Pancreas (tissue), 10 donors: ENCODE measurements at places on chromosomes 2 and 18.

- no peak for DNase-seq
Measured at GRCh38 chr18:41798879-41799278, 156.2 kb upstream of the PIK3C3 start.

DNA sequence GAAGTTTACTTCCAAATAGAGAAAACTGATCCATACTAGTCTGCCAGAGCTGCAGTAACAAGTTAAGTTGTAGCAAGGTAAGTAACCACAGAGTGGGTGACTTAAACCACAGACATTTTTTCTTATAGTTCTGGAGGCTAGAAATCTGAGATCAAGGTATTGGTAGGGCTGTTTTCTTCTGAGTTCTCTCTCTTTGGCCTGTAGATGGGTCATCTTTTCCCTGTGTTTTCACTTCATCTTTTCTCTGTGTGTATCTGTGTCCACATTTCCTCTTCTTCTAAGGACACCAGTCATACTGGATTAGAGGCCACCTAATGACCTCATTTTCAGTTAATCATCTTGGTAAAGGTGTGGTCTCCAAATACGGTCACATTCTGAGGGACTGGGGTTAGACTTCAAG lies 142.9 kb upstream of the MEX3C start:
- DNase-seq, result no peak

GRCh38 chr2:157809212-157809611 lies 66.9 kb downstream of the ACVR1 start:
- no peak for DNase-seq

DNA sequence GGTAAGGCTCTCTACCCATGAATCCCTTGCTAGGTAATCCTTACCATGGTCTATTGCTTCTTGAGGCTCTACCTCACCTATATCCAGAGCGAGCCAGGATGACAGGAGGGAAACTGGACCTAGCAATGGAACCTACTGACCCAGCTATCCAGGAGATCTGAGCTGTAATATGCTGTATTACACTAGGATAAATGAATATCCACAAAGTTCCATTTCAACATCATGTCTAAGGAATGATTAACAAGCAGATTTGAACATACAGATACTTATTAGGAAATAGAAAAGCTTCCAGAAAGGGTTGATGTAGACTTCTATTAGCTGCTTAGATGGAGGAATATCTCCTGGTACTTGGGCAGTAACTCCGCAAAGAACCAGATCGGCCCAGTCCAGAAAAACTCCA lies 110.1 kb downstream of the BAZ2B start:
- DNase-seq, result no peak
